ENCODE measurements at places on chromosomes 12 and 14.

GRCh38 chr12:24979329-24979728 lies 30.4 kb upstream of the BCAT1 start:
- no peak for DNase-seq

GRCh38 chr14:68523989-68524725 lies 268.7 kb downstream of the ZFP36L1 start:
- no peak for DNase-seq

DNA sequence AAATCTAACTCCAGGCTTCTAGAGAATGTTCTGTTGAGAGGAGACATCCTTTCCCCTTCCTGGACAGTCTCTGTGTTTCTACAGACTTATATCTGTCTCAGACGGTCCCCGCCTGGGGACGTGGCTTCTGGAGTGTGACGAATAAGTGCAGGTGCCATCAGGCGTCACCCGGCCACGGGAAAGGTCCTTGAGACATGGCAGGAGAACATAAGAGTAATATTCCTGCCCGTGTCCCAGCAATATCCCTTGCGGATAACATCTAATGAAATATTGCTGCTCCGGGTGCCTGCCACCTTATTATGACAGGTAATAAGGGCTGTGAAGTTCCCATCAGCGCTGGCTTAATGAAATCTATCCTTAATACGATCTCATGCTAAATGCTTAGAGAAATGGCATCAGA lies 139.6 kb downstream of the PIWIL1 start:
- no peak for DNase-seq

DNA sequence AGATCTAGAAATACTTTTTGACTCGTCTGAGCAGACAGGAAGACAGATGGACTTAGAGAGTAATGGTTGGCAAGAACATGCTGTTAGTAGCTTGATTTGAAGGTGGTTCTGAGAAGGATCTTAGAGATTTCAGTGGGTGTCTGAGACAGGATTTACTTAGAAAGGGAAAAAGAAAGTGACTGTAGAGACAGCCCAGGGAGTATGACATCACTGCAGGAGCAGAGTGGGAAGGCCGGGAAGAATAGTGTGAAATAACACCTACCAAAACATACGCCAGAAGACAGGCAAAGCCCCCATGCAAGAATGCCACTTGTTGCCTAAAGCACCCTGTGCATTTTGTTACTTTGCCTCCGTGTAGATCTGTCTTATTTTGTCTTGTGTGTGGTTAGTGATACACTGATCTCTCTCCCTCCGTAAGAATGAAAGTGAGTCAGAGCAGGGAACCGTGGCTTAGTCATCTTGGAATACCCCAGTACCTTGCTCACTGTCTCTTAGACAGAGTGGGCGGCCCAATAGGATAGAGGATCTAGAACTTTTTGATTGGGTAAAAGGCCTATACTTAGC lies 161.3 kb upstream of the IFNG-AS1 start:
- DNase-seq = peak; percentile 85

- DNase-seq = no peak
Measured at GRCh38 chr14:101257551-101257950, 303.7 kb upstream of the DIO3 start.

- DNase-seq = no peak
Measured at GRCh38 chr12:79250186-79250585, 385.6 kb downstream of the SYT1 start.

GRCh38 chr12:39503439-39503838 lies 60.5 kb upstream of the KIF21A start:
- DNase-seq = peak; percentile 14

GRCh38 chr14:93799989-93800921 lies 12.0 kb upstream of the PRIMA1 start:
- no peak for DNase-seq

DNA sequence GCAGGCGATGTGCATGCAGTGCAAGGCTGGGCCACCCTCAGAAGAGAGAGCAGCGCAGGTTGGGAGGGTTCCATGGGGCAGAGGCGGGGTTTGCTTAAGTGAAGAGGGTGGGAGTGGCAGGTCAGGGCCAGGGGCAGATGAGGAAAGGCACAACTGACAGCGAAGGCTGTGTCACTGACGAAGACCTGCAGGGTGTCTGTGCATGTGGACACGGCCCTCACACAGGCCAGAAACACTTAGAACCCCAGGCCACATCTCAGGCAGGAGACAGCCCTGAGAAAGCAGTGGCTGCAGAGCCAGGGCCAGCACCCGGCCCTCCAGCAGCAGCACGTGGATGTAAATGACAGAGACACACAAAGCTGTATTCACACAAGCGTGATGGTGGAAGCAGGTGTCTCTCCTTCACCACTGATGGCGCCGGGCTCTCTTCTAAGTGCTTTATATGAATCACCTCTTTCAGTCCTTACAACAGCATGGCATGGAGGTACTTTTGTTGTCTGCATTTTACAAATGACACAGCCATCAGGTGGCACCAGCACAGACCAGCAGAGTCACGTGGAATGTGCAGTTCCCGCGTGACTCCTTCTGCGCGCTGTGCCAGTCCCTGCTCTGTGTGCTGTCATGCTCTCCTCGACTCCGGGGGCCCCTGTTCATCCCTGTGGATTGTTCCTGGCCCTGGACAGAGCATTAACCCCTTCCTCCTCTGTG lies 54.6 kb downstream of the TSPAN11 start:
- no peak for DNase-seq

DNA sequence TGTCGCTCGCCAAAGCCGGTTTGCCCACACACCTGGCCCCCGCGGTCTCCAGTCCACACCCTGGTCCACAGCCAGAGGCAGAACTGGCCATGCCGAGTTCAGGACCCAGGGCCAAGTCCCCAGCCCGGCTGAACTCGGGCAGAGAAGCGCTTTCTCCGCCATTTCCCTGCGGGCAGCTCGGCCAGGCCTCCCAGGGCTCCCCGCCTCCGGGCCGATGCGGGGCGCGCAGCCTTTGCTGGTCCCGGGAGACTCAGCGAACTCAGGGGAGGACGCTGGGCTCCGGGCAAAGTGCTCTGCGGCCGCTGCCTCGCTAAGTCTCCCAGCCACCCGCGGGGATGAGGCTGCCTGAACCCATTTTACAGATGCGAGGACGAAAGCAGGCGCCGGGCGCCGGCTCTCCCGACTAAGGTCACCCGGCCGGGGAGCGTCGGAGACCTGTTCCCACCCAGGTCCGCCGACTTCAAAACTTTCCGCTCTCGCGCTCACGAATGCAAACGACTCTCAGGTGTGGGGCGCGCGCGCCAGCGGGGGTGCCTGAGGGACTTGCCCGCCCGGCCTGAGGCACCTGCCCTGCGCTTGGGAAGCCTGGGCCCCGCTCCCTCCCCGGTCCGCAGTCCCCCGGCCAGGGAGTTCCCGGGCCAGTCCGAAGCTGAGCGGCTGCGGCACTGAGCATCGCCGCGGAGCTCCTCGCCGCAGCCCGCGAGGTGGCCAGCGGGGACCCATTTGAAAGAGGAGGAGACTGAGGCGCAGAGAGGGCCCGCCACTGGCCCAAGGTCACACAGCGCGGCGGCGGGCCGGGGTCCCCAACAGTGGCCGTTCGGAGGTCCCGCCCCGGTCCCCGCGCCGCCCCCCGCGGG lies 627 bp downstream of the TESC start:
- DNase-seq = no peak

GRCh38 chr12:116116650-116117424 lies 160.7 kb downstream of the MED13L start:
- no peak for DNase-seq

DNA sequence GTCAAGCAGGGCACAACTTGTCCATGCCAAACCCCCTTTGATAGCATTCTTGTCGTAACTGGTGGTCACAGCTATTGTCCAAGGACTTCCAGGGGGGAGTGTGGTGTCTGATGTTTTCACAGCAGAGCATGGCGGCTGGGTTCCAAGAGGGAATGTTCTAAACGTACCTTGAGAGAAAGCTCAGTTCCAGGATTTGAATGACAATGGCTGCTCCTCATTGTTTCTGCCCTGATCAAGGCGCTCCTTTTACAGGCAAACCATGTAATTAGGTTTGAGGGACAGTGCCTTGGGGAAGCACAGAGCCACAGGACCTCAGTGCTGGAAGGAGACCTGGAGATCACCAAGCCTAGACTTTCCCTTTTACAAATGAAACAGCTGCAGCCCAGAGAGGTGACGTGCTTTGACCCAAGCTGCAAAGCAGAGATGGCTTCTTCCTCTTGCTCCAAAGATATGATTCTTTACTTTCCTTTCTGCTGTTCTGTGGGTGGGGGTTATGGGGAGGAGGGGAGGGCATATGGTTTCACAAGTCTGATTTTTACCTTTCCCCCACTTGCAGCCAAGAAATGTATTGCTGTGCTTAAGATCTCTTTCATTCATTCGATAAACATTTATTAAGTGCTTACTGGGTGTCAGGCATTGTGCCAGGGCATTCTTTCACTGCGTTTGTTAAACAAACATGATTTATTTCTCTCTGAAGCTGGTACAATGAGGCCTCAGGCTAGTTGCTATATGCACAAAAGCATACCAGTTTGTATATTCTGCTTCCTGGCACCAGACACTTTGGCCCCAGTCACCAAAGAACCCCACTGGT lies 172.8 kb downstream of the KTN1 start:
- DNase-seq = peak; percentile 22

DNA sequence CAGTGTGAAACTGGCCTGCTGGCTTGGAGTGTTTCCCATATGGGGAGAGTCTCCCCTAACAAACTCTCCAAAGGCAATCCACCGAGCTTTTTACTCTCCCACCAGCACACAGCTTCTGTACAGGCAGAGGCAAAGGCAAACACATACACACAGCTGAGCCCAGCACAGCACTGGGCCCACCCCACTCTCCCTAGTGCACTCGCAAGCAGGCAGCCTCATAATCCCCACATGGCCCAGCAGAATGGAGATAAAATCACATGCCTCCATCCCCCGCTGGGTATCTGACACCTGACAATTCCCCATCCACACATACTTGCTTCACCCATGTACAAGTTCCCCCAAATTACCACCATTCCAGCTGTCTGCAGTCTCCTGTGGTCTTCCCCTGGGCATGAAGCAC lies 3.4 kb downstream of the HOXC12 start:
- no peak for DNase-seq

GRCh38 chr14:60178820-60179219 lies 13.6 kb upstream of the DHRS7 start:
- DNase-seq = no peak

- peak; percentile 45 for DNase-seq
Measured at GRCh38 chr14:24806061-24806678, 172.2 kb upstream of the GZMB start.

DNA sequence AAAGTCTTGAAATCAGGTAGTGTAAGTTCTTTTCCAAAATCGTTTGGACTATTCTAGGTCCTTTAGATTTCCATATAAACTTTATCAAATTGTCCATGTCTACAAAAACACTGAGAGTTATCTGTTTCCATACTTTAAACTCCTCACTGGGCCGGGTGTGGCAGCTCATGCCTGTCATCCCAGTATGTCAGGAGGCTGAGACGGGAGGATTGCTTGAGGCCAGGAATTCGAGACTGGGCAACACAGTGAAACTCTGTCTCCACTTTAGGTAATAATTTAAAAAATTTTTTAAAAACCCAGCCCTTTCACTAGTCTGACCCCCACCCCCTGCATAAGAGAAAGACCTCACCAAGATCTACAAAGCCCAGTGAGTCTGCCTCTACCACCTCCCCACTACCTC lies 6.4 kb upstream of the ISM2 start:
- no peak for DNase-seq

- no peak for DNase-seq
Measured at GRCh38 chr12:100567945-100568344, 5.5 kb upstream of the GAS2L3 start.

- no peak for DNase-seq
Measured at GRCh38 chr14:64688811-64689281, 15.4 kb upstream of the PLEKHG3 start.

- no peak for DNase-seq
Measured at GRCh38 chr14:77488558-77488957, 10.1 kb downstream of the ISM2 start.

DNA sequence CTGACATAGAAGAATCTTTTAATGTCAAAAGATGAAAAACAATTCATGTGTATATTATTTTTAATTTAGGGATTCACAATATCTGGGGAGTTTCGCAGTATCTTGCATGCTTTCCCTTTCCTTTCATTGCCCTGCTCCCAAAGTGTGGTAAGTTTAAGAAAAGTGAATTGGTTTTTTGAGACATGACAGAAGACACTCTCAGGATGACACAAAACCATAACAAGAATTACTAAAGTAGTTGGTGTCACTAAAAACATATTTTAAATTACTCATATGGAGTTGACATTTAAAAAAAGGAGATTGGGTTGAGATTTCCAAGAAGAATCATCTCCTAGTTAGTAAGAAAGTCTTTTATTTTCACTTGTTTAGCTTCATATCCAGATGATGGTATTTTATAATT lies 5.1 kb upstream of the PCNX1 start:
- DNase-seq = no peak

DNA sequence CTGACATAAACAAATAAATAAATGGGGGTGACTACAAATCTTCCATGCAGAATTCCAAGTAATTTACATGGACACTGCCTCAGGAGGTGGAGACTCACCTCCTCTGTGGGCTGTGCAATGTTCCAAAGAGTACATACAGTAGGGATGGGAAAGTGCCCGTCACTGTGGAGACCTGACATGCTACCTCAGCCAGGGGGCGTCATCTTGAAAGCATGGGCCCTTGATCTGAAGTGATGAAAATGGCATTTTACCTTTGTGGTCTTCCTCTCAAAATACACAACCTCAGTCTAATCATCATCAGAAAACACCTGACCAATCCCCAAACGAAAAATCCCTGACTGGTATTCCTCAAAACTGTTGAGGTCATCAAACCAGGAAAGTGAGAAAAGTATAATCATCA lies 48.4 kb downstream of the ANAPC7 start:
- no peak for DNase-seq

GRCh38 chr12:13602172-13602571 lies 379.2 kb downstream of the GRIN2B start:
- no peak for DNase-seq

DNA sequence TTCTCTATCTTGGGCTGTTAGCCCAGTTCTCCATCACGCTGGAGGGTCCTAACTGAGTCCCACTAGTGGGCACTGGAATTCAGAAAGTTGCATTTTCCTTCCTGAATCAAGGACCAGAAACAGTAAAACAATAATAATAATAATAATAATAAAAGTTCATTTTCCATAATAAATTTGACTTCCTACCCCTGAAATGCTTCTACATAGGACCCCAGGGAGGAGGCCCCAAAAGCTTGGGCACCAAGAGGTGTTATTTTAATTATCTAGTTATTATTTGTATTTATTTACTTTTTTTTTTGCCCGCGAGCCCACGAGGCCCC lies 12.4 kb downstream of the SCNN1A start:
- DNase-seq = no peak

GRCh38 chr14:55285048-55285652 lies 13.9 kb downstream of the FBXO34 start:
- no peak for DNase-seq
